ENCODE measurements at places on chromosomes 2 and 18.

- DNase-seq: no peak
Observed at GRCh38 chr2:239625971-239626734, 225.3 kb upstream of the HDAC4 start.

- DNase-seq: no peak
Observed at GRCh38 chr18:74425161-74425560, 31.9 kb downstream of the DIPK1C start.

DNA sequence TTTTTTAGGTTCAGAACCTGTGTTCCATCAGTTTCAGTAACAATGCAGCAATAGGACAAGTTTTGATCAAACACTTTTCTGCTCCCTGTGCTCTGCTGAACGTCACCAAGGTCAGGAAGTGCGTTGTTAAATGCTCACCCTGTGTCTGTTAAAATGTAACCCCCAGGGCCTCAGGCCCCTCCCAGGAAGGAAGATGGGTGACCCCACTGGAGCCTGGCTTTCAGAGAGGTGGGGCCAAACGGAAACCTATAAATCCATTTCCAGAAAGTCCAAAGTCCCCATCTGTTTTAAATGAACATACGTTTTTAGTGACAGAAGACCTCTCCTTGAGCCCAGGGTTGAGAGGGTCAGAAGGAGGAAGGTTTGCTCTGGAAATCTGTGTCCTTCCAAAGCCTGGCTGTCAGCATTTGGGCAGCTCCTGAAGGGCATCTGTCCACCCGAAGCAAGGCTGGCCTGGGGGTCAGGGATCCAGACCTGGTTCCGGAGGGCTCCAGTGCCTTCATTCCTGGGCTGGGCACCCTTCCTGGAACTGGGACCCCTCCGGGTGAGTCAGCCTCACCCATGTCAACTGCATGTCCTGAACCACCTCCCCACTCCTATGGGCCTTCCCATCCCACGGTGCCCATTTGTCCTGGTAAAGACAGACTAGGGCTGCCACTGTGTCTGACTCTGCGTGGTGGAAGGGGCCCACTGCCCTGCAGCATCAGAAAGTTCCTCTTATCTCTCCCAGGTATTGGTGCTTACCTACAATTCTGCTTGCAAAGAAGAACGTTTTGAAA, 117.4 kb upstream of the COPS8 start:
- DNase-seq: no peak

DNA sequence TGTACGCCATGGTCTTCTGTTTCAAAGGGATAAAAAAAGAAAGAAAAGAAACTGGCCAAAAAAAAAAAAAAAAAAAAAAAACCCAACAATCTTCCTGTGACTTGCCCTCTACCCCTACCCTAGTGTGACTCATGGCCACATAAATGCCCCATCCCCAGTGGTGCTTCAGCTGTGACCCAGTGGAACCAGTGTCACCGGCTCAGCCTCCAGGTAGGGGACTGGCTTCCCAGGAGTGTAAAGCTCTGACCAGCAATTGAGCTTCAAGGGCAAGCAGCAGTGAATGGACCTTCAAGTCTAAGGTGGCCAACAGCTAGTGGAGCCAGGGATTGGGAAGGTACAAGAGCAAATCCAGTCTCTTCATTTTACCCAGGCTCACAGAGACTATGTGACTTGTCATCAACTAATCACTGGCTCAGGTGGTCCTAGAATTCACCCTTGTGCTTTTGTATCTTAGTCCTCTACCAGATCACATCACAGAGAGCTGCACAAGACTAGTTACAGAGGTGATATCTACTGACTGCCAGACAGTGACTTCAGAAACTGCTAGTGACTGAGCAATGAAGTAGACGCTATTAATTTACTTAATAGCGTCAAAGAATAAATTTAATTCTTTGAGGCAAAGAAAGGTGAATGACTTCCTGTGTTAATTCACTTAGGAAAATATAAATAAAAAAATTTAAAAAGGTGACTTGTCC, 1.3 kb upstream of the TGFBRAP1 start:
- DNase-seq: no peak

Measured in epithelial cell of prostate (primary cell).